Astrocyte (in vitro differentiated cells and primary cell): ENCODE measurements at places on chromosomes 2 and 18. TPM values are rescaled to one million over a fixed set of nuclear protein-coding genes. Genes with fewer than 3 reads are reported as not detected.
A peak's percentile ranks its signal among the peaks of the same experiment; 100 is the strongest.

Gene IL36B
- total RNA-seq = not detected in 2 replicates

Gene PDE6D
- 18.9 and 19.0 TPM in 2 replicates for total RNA-seq

Gene OXER1
- 0.39 and 0.43 TPM in 2 replicates for total RNA-seq

Gene AQP4
- total RNA-seq = 0.22 TPM in 1 of 2 replicates, not detected in the other

Gene HAAO
- 1.1 and 1.3 TPM in 2 replicates for total RNA-seq

Gene AGBL5
- total RNA-seq = 19.9 and 20.7 TPM in 2 replicates

Gene SF3B1
- total RNA-seq = 241 and 253 TPM in 2 replicates

Gene MROH2A
- not detected in 2 replicates for total RNA-seq

Gene APOB
- total RNA-seq = 0.05 and 0.07 TPM in 2 replicates

Gene CELF4
- total RNA-seq = 0.16 TPM in 1 of 2 replicates, not detected in the other

DNA sequence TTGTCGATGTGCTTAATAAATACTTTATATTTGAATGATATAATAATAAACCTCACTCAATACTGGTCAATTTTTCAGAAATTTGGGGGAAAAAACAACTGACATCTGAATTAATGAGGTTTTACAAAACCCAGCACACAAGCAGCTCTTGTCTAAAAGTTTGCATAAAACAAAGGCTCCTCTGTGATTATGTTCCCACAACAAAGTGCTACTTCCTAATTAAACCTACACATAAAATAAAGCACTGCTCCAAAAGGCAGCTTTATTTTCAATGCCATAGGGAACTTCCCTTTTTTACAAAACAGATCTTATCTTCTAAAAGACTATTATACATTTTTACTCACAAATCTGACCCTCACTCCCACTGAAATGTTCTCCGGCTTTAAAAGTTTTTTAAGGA lies 47.1 kb downstream of the LAMA1 start:
- H3K27ac ChIP-seq = no peak overlapping the region
- H3K4me1 ChIP-seq = no peaks in the 10 kb centered on the region
- no peaks in the 10 kb centered on the region for H3K27me3 ChIP-seq
- no peaks in the 10 kb centered on the region for H3K36me3 ChIP-seq
- no peak overlapping the region for H3K4me3 ChIP-seq

GRCh38 chr18:47492691-47493090 lies 241.2 kb upstream of the SKOR2 start:
- H3K27me3 ChIP-seq = no peaks in the 10 kb centered on the region
- H3K4me3 ChIP-seq = no peak overlapping the region
- no peak for DNase-seq
- no peaks in the 10 kb centered on the region for H3K36me3 ChIP-seq
- H3K27ac ChIP-seq = no peak overlapping the region
- H3K4me1 ChIP-seq = no peaks in the 10 kb centered on the region

DNA sequence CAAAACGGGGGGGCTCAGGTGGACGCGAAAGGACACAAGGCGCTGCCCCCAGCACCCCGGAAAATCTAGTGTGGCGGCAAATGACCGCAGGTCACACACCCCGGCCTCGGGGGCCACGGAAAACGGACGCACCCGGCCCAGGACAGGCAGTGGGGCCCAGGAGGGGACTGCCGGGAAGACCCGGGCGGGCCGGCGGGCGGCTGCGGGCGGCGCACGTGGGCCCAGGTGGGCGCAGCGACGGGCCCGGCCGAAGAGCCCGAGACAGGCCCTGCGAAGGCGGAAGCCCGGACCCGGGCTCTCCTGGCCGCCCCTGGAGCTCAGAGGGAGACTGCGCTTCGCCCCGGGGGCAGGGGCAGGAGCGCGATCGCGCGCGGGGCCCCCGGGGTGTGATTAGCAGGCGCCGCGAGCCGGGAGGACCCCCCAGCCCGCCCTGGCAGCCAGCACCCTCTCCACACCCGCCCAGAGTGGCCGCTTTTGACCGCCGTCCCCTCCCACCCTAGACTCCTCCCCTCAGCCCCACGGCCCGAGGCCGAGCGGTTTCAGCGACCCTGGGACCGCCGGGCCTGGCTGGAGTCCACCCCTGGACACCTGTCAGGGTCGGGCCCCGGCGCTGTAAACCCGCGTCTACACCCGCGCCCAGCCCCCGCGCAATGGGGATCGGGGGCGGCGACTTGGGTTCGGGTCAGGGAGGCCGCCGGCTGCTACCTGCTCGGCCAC lies 773 bp downstream of the MBP start:
- peaks cover 37% of the 10 kb centered on the region for H3K4me1 ChIP-seq
- H3K27ac ChIP-seq = peak overlapping the region; percentile 96
- no peaks in the 10 kb centered on the region for H3K27me3 ChIP-seq
- no peaks in the 10 kb centered on the region for H3K36me3 ChIP-seq

DNA sequence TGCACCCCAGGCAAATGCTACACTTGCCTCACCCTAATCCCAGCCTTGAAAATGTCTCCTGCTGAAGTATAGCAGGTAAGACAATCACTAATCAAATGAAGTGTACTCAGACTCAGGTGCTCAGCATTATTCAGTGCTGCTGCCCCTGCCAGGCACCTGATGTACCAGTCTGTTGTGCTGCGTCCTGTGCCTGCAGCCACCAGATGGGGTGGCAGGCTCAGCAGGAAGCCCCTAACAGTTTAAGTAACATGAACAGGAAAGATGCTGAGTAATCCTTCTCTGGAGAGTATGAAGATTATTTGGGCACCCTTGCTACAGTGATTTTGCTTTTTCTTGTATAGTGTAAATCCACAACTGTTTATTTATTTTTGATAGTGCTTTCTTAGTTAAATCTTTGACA lies 69.1 kb downstream of the TACR1 start:
- DNase-seq = no peak
- no peak overlapping the region for H3K4me3 ChIP-seq
- H3K27me3 ChIP-seq = no peaks in the 10 kb centered on the region
- H3K4me1 ChIP-seq = no peaks in the 10 kb centered on the region
- no peaks in the 10 kb centered on the region for H3K36me3 ChIP-seq

GRCh38 chr2:20148923-20149702 lies 75.8 kb downstream of the SDC1 start:
- peaks cover 24% of the 10 kb centered on the region for H3K4me1 ChIP-seq
- DNase-seq = peak; percentile 97
- no peaks in the 10 kb centered on the region for H3K36me3 ChIP-seq
- no peaks in the 10 kb centered on the region for H3K27me3 ChIP-seq

DNA sequence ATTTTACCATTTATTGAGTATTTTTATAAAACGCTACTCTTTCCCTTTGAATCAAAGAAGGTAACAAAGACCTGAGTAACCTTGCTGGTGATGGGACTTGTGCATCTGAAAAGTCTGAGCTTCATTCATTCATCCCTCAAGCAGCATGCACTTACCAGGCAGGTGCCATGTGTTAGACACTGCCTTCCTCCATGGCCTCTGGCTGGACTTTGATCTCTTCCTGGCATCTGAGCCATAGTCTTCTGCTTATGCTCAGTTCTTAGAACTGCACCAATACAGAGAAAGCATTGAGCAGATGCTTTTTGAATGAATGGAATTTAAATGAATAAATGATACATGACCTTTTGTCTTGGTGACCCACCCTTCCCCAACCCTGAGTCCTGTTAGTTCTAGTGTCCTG lies 251.4 kb upstream of the COPS8 start:
- no peak overlapping the region for H3K27ac ChIP-seq
- no peaks in the 10 kb centered on the region for H3K36me3 ChIP-seq

GRCh38 chr2:28454016-28454930 lies 41.6 kb upstream of the PLB1 start:
- DNase-seq = no peak
- no peaks in the 10 kb centered on the region for H3K27me3 ChIP-seq
- no peaks in the 10 kb centered on the region for H3K36me3 ChIP-seq
- peaks cover 9% of the 10 kb centered on the region for H3K4me1 ChIP-seq

GRCh38 chr2:30663321-30663720 lies 143.9 kb downstream of the CAPN13 start:
- no peak for DNase-seq
- no peak overlapping the region for H3K4me3 ChIP-seq
- H3K27ac ChIP-seq = peak overlapping the region; percentile 5
- no peaks in the 10 kb centered on the region for H3K27me3 ChIP-seq

GRCh38 chr2:103003750-103004260 lies 242.0 kb downstream of the TMEM182 start:
- no peaks in the 10 kb centered on the region for H3K27me3 ChIP-seq
- no peak for DNase-seq
- H3K4me1 ChIP-seq = no peaks in the 10 kb centered on the region
- no peak overlapping the region for H3K27ac ChIP-seq
- no peaks in the 10 kb centered on the region for H3K36me3 ChIP-seq

GRCh38 chr2:215680605-215681598 lies 245.0 kb upstream of the FN1 start:
- peak; percentile 100 for DNase-seq
- H3K27me3 ChIP-seq = no peaks in the 10 kb centered on the region
- H3K4me1 ChIP-seq = peaks cover 32% of the 10 kb centered on the region
- H3K27ac ChIP-seq = peak overlapping the region; percentile 89
- no peak overlapping the region for H3K4me3 ChIP-seq
- no peaks in the 10 kb centered on the region for H3K36me3 ChIP-seq

GRCh38 chr2:43207553-43208300 lies 18.7 kb downstream of the ZFP36L2 start:
- no peak overlapping the region for H3K4me3 ChIP-seq
- DNase-seq = no peak
- H3K27me3 ChIP-seq = no peaks in the 10 kb centered on the region
- no peaks in the 10 kb centered on the region for H3K4me1 ChIP-seq

DNA sequence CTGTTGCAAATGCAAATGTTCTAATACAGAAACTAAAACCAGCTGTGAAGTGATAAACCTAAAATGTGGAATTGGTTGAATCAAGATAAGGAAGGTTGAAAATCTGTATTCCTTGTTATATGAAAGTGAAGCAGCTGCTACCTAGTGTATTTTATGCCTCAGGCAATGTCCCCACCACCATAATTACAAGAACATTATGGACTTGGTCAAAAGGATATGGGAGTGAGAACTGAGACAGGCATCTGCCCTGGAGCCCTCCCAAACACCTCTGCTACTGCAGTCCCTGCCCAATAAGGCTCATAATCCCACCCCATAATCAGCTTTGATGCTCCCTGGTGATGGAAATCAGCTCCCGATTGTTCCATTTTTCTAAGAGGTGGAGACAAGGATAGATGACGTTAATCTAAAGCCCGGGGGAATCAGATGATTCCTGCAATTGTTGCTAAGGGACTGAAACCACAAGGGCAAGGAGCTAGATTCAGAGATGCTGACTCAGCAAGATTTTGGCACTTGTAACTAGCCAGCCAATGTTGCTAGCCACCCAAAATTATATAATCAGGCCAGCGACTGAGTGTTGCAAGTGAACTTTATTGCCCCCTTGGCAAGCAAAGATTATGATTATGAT lies 69.5 kb downstream of the EVA1A start:
- no peak overlapping the region for H3K4me3 ChIP-seq
- peaks cover 5% of the 10 kb centered on the region for H3K4me1 ChIP-seq
- peak; percentile 95 for DNase-seq
- H3K27me3 ChIP-seq = no peaks in the 10 kb centered on the region
- H3K27ac ChIP-seq = no peak overlapping the region
- H3K36me3 ChIP-seq = peaks cover 22% of the 10 kb centered on the region

GRCh38 chr2:162125138-162125537 lies 26.9 kb downstream of the GCG start:
- H3K4me3 ChIP-seq = no peak overlapping the region
- DNase-seq = peak; percentile 54
- no peaks in the 10 kb centered on the region for H3K27me3 ChIP-seq

DNA sequence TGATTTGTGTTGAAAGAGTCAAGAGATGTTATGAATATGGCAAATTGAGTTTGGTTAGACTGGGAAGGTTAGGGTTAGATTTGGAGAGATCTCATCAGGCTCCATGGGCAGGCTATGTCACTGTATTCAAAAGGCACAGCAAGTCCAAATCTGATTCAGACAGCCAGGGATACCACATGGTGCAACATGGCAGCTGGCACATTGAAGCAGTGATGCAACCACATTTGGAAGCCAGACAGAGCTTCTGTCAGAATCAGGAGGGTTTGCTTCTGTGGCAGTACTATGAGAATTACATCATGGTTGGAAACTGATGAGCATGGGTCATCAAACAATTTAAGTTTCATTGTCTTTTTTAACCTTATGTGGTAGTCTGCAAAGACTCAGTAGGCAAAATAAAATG lies 772.2 kb downstream of the SUCLG1 start:
- DNase-seq = no peak
- H3K27me3 ChIP-seq = no peaks in the 10 kb centered on the region
- no peak overlapping the region for H3K27ac ChIP-seq
- no peak overlapping the region for H3K4me3 ChIP-seq

DNA sequence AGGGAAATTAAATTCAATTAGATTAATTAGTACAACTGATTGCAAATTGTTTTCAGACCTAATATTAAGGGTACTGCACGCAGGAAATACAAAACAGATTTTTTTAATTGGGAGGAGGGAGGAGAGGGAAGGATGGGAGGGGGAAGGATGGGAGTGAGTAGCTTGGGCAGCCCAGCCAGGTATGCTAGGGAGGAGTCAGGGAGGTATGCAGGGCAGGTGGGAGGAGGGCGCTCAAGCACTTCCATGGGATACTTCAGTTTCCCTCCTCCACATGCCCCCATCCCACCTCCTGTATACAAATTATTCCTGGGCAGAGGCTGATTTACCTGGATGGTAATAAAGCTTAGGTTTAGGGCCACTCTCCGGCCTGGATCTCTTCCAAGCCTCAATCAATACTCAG lies 76.6 kb upstream of the CAPN13 start:
- H3K4me1 ChIP-seq = no peaks in the 10 kb centered on the region
- no peaks in the 10 kb centered on the region for H3K36me3 ChIP-seq
- no peaks in the 10 kb centered on the region for H3K27me3 ChIP-seq
- no peak overlapping the region for H3K27ac ChIP-seq
- DNase-seq = no peak

- no peak for DNase-seq
- no peak overlapping the region for H3K4me3 ChIP-seq
- no peaks in the 10 kb centered on the region for H3K27me3 ChIP-seq
These were observed 238.4 kb downstream of the ACTR3 start for GRCh38 chr2:114128263-114128662.

GRCh38 chr2:143629340-143629739 lies 500.1 kb downstream of the ARHGAP15 start:
- H3K4me1 ChIP-seq = no peaks in the 10 kb centered on the region
- no peaks in the 10 kb centered on the region for H3K36me3 ChIP-seq
- no peak overlapping the region for H3K27ac ChIP-seq
- DNase-seq = peak; percentile 42
